ENCODE measurements at places on chromosomes 12 and 14.

DNA sequence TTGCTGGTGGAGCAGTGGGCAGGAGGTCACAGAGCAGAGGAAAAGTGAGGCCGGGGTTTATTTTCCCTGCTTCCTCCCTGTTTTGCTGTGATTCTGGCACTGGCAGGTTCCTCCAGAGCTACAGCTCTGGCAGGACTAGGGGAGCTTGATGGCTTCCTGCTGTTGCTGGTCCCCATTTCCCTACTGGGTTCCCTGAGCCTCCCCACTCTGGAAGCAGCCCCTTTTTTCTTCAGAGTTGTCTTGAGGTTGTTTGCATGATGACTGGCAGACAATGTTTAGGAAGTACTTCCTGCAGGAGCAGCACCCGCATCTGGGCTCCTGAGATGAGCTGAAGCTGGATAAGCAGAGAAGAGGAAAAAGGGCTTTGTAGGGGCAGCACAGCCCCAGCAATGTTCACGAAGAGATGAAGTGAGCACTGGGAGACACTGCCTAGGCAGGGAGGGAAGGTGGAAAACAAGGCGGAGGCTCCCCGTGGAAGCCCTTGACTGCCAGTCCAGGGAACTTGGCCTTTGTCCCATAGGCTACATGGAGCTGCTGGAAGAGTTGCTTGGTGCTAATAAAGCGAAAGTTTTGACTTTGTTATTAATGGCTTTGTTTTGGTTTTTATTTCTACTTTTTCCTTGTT is 126.9 kb downstream of the SLC38A6 start:
- DNase-seq = no peak

DNA sequence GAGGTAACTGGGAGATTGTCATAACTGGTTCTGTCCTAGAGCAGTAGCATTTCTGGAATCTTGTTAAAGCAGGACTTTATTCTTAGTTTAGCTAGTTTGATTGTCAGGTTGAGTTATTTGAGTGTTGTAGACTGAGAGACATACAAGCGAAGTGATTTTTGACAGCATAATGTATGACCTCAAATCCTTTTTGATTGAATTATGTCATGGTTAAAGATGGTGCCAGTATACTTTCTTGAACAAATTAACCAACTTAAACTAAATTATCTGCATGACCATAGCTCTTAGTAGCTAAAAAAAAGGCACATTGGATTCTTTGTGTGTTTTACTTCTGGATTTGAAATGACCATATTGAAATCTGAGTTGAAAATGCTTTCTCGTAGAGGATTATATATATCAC is 626.6 kb downstream of the TMTC2 start:
- DNase-seq = no peak

- no peak for DNase-seq
Observed at GRCh38 chr12:124739953-124740561, 123.6 kb downstream of the SCARB1 start.

DNA sequence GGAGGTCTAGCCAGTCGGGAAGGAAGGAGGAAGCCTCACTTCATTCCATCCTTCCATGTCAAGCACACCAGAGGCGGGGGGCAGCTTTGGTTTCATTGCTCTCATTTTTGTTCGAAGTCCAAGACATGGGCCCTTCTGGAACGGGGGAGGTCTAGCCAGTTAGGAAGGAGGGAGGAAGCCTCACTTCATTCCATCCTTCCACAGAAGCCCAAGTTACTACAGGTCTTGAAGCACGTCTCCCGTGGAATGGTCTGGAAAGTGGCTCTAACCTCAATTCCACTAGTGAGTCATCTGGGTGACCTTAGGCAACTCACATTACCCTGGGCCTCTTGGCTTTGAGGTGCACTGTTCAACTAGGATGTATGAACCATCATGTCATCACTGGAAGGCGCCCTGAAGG is 156.3 kb downstream of the NTF3 start:
- DNase-seq = no peak

DNA sequence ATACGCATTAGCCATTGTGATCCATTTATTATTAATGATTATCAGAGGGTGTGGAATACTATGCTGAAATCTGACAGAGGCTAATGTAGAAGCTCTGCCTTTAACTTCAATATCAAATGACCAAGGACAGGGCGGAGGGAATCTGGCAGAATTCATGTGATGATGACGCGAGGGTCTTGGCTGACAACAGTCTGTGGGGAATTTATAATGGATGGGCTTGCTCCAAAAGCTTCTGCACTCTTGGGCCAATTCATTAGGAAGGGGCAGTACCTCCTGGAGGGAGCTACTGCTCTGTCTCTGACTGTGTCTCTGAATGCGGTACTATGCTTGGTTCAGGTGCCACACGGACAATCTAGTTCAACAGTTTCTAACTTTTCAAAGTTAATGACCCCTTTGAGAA is 46.2 kb downstream of the GALNT8 start:
- DNase-seq = no peak

DNA sequence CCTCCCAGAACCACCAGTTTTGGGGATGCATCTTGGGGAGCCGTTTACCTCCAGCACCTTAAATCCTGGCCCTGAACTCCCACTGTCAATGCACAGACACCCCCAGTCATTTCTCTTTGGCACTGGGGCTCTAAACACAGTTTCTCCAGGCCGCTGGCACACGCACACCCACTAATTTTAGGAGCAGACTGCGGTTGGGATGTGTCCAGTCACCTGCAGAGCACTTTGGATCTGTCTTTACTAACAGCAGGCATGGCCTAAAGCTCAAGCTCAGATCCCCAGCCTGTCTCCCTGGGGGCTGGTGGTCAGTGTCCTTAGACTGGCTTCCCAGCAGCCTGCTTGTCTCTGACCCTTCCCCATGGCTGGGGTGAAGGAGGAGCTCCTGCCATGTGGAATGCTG is 49.9 kb downstream of the SYNE3 start:
- DNase-seq = no peak

Measured in urinary bladder (tissue), 4 donors.